ENCODE measurements at places on chromosomes 1 and 21. TPM values are rescaled to one million over a fixed set of nuclear protein-coding genes. Genes with fewer than 3 reads are reported as not detected.

B3GALT6 gene
- total RNA-seq: 15.8 TPM

KLF17 gene
- not detected for total RNA-seq

CD48 gene
- not detected for total RNA-seq

LIX1L gene
- 13.6 TPM for total RNA-seq

CRYAA gene
- total RNA-seq: not detected

C1orf50 gene
- 5.3 TPM for total RNA-seq

ANKRD34A gene
- 0.28 TPM for total RNA-seq

NT5C1A gene
- not detected for total RNA-seq

DNA sequence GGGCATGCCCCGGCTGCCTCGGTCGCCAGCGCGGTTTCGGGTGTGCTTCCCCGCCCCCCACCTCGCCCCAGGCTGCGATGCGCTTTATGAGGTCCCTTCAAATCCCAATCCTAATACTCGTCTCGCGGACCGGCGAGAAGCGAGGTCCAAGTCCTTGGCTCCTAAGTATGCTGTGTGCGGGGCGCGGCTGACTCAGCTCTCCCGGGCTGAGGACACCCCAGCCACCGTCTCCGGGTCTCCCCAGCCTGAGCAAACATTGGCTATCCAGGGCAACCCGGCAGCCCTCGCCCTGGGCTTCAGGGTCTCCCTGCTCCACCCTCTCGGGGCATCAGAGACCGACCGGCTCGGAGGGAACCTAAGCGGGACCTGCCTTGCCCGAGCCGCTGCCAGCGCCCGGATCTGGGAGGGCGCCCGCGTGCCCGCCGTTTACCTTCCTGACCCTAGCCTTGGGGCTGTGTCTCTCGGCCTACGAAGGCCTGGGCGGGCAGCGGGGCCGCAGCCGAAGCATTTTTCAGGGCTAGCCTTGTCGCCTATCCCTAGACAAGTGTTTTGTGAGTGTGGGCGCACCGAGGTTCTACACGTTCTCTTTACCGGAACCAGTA lies 1.2 kb downstream of the ITPKB start:
- peak; percentile 61 for DNase-seq

GRCh38 chr1:119910618-119911017 lies 14.3 kb upstream of the ADAM30 start:
- DNase-seq: no peak

- no peak for DNase-seq
Observed at GRCh38 chr1:31869449-31869848, 53.6 kb upstream of the SPOCD1 start.

DNA sequence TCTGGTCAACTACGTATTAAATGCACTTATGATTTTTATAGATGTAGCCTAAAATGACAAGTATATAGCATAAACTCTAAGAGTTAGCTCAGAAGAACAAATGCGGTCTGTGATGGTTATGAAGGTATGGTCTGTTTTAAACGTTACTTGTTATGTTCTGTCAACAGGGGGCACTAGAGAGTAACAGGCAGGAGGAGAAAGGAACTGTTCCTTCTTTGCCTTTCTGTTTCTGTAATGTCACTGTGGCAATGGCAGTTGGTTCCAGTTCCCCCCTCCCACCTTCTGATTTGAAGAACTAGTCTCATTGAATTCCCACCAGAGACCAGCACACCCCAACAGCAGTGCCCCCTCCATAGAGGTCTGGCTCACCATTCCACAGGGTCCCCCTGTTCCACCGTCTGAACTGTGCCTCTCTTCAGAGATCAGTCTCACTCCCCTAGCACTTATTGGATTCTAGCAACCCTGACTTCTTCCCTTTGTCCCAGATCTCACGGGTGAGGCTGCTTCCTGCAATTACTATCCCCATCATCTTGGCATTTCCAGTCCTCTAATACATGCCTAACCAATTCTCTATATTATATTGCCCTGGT lies 14.0 kb downstream of the KRTAP24-1 start:
- peak; percentile 71 for DNase-seq

DNA sequence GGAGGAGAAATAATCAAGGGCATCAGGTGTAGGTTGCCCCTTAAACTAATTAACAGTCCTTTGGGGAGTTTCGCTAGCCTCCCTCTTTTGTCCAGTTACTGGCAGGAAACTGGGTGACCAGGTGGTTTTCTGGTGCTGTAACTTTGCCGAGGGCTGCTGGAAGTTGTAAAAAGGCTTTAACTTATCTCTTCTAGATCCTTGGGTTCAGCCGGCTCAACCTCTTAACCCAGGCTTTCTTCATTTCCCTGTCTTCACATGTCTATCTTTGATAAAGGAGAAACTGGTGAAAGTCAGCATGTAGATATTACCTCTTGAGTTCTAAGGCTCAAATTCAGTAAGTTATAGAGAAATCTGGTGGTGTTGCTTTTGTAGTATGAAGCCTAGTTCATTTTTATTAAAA lies 289.7 kb upstream of the NRIP1 start:
- DNase-seq: no peak

GRCh38 chr1:105172788-105173187 lies 1423.1 kb downstream of the AMY1C start:
- peak; percentile 38 for DNase-seq

DNA sequence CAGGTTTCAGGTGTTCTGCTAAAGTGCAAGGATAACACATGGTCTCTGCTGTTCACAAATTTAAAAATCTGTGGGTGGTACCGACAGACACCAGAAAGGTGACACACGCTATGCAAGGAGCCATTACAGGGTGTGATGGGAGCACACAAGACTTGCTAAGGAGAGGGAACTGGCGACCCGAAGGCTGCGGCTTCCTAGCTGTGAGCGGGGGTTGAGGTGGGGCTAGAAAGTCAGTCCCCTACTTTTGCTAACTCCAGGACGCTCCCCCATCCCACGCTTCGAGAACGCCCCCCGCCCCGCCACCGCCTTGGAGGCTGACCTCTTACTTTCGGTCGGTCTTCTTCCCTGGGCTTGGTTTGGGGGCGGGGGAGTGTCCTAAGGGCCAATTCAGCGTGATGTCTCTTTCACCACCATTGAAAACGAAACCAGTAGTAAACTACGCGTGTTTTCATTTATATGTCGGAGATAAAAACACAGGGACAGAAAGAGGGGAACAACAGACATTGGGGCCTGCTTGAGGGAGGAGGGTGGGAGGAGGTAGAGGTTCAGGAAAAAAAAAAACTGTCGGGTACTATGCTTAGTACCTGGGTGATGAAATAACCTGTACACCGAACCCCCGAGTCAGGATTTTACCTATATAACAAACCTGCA lies 1.1 kb downstream of the CKS1B start:
- DNase-seq: peak; percentile 64

- DNase-seq: no peak
Observed at GRCh38 chr21:41445465-41445862, 19.4 kb downstream of the MX1 start.

GRCh38 chr21:42190486-42190863 lies 28.5 kb upstream of the ABCG1 start:
- no peak for DNase-seq

- DNase-seq: no peak
Observed at GRCh38 chr1:229757226-229757625, 131.2 kb downstream of the URB2 start.

- no peak for DNase-seq
Observed at GRCh38 chr1:72434070-72434469, 151.7 kb upstream of the NEGR1 start.

- DNase-seq: peak; percentile 61
Observed at GRCh38 chr1:204150702-204151551, 917 bp downstream of the ETNK2 start.

GRCh38 chr1:206887701-206888100 lies 9.5 kb upstream of the IL24 start:
- DNase-seq: no peak

GRCh38 chr1:20403423-20404145 lies 82.4 kb downstream of the CAMK2N1 start:
- no peak for DNase-seq

- DNase-seq: no peak
Observed at GRCh38 chr1:51331206-51332100, 1.1 kb upstream of the TTC39A start.

DNA sequence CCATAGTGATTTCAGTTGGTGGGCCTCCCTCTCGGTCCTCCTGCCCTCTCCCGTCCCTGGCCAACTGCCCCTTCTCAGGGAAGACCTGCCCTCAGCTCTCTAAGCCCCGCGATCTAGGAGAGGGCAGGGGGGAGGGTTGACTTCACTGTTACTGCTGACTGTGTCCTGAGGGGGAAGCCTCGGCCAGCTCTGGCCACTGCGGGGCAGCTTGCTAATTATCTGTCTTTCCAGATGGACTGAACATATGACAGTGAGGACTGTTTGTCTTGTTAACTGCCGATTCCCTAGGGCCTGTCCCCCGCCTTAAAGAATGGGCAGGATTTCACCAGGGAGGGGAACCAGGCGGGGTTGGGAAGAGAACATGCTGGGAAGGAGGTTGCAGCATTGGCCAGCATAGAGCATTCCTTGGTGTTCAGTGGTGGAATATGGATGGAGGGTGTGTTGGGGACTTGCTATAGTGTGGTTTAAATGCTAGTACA lies 22.9 kb downstream of the NIPAL3 start:
- peak; percentile 56 for DNase-seq

- DNase-seq: peak; percentile 78
Observed at GRCh38 chr1:8155528-8156186, 129.5 kb upstream of the ERRFI1 start.

- no peak for DNase-seq
Observed at GRCh38 chr1:236159704-236160539, 17.6 kb downstream of the GPR137B start.

- no peak for DNase-seq
Observed at GRCh38 chr21:33080376-33080775, 10.4 kb downstream of the OLIG1 start.

- DNase-seq: no peak
Observed at GRCh38 chr1:91777630-91778300, 108.2 kb downstream of the TGFBR3 start.

DNA sequence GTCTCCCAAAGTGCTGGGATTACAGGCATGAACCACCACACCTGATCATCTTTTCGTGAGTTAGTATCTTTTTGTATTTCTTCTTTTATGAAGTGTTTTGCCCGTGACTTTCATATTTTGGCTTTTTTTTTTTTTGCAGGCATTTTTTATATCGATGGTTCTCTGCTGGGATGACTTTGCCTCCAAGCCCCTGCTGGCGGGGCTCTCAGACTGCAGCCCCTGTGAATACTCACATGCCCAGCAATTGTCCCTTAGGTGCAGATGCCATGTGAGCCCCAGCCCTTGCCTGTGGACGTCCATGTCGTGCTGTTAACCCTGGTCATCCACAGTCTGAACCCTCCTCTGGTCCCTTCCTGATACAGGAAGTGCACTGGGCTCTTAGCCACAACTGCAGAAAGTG lies 21.7 kb downstream of the CRYAA start:
- no peak for DNase-seq

Data from neural progenitor cell (in vitro differentiated cells).